CD4-positive, alpha-beta T cell treated with Interleukin-4 for 1 hour (primary cell): ENCODE measurements at places on chromosomes 6 and 20.

DNA sequence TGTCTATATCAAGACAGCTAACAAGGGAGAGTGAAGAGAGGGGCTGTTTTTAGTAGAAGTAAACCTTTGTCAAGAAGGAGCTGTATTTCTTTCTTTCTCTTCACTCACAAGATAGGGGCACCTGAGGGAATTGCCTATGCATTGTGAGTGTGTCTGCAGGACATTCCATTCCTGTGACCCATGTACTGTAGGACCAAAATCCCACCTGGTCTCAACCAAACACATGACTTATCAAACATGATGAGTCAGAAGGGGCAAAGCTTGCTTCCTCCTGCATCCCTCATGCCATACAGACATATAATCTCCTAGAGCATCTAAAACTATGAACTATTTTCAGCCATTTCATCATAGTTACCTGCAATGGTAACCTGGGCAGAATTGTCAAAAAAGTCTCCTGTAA is 21.8 kb downstream of the PKHD1 start:
- DNase-seq: no peak

- no peak for DNase-seq
These were observed 312.0 kb downstream of the ZFAND3 start for GRCh38 chr6:38131527-38131965.

GRCh38 chr6:72651174-72651573 is 29.3 kb downstream of the KCNQ5 start:
- no peak for DNase-seq

GRCh38 chr6:163889904-163890514 is 475.5 kb downstream of the QKI start:
- no peak for DNase-seq

- no peak for DNase-seq
These were observed 111.0 kb upstream of the ADTRP start for GRCh38 chr6:11889572-11889971.

GRCh38 chr6:87344731-87345130 is at the start of gene C6orf163:
C6orf163 (plus strand) TSS chr6:87344813; CDS start chr6:87345100, 287 bp downstream.
- DNase-seq: no peak

GRCh38 chr6:35475573-35475972 is 7.4 kb downstream of the RPL10A start:
- DNase-seq: no peak

GRCh38 chr20:46336735-46337134 is 28.4 kb upstream of the CDH22 start:
- DNase-seq: no peak

GRCh38 chr20:32672982-32673851 is 524 bp downstream of the C20orf203 start:
- DNase-seq: peak; percentile 16

DNA sequence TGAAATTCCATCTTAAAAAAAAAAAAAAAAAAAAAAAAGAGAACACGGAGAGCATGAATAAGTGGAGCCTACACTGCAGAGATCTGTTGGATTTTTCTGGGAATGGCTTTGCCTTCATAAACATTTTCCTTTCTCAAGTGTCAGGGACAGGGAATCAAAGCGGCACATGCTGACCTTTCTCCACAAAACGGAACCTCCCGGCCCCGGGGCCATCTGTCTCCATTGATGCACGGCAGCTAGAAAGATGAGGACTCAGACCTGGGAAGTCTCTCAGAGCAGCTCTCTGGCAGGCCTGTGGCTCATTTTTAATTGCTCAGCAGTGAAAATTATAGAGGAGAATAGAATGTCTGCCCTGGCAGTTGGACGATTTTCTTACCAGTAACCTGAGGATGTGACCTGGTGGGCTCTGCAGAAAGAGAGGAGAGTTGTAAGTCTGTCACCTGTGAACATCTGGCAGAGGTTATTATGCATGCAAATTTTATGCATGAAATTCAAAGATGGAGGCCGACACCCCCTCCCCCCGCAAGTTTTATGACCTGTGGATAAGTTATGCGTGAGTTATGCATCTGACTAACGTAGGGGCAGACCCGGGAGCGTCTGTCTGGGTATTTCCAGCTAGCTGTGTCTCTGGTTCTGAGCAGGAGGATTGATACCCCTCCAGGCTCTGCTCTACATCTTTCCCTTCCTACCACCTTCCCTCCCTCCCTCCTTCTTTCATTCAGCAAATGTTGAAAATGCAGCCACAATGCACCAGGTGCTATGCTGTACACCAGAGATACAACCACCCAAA is 352.5 kb downstream of the CDH26 start:
- DNase-seq: no peak

- DNase-seq: no peak
These were observed 345.5 kb upstream of the CDH4 start for GRCh38 chr20:60906555-60906954.

DNA sequence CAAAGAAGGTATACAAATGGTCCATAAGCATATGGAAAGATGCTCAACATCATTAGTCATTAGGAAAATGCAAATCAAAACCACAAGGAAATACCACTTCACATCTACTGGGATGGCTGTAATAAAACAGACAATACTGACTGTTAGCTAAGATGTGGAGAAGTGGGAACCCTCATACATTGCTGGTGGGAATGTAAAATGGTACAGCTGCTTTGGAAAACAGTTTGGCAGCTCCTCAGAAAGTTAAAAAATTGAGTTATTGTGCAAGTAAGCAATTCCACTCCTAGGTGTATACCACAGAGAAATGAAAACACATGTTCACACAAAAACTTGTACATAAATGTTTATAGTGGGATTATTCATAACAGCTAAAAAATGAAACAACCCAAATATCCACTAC is 173.0 kb upstream of the JAG1 start:
- DNase-seq: no peak

GRCh38 chr6:135282395-135282794 is 101.3 kb downstream of the MYB start:
- DNase-seq: no peak

GRCh38 chr20:25394276-25394675 is 3.6 kb upstream of the ABHD12 start:
- no peak for DNase-seq

- no peak for DNase-seq
These were observed 62.0 kb downstream of the TSPYL4 start for GRCh38 chr6:116191881-116192280.

DNA sequence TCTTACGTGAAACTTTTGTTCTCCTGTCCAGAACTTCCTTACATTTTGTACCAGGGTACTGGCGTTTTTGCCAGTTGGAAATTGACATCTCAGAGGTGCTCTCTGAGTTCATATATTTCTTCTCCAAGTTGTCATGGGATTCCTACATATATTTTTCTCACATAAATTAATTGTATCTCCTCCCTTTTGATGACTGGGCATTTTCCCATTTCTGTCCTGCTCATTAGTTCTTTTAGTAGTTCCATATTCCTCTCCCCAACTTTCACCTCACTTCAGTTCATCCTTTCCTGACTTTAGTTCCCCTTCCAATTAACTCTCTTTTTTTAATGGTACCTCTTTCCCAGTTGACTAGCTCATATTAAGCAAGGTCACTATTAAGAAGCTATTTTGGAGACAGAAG is 10.8 kb downstream of the ZKSCAN8 start:
- no peak for DNase-seq
